ENCODE measurements at places on chromosomes 16 and 17. TPM values are rescaled to one million over a fixed set of nuclear protein-coding genes. Genes with fewer than 3 reads are reported as not detected.

The NLRC3 gene
- total RNA-seq, result 1.2 TPM

The KRT13 gene
- 356 TPM for total RNA-seq

The MYH2 gene
- 1.7 TPM for total RNA-seq

The CDH16 gene
- not detected for total RNA-seq

The NPIPB13 gene
- 3.8 TPM for total RNA-seq

The MYOCD gene
- total RNA-seq, result 59.5 TPM
